ENCODE measurements at places on chromosomes 3 and 15.

- no peak for DNase-seq
Observed at GRCh38 chr3:124785973-124786372, 55.7 kb downstream of the UMPS start.

- no peak for DNase-seq
Observed at GRCh38 chr3:40173227-40173721, 136.2 kb upstream of the EIF1B start.

DNA sequence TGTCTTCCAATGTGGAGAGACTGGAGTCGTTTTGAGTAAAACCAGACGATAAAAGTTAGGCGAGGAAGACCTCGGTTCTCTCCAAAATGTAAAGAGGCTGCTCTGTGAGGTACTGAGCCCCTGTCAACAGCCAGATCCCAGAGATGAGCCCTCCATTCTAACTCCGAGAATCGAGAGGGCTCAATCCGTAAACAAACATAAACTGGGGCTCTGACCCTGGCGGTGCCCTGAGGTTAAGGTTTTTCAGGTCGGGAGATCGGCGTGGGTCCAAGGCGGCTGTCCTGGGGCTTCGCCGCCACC, 417 bp downstream of the TBCCD1 start:
- DNase-seq: no peak

DNA sequence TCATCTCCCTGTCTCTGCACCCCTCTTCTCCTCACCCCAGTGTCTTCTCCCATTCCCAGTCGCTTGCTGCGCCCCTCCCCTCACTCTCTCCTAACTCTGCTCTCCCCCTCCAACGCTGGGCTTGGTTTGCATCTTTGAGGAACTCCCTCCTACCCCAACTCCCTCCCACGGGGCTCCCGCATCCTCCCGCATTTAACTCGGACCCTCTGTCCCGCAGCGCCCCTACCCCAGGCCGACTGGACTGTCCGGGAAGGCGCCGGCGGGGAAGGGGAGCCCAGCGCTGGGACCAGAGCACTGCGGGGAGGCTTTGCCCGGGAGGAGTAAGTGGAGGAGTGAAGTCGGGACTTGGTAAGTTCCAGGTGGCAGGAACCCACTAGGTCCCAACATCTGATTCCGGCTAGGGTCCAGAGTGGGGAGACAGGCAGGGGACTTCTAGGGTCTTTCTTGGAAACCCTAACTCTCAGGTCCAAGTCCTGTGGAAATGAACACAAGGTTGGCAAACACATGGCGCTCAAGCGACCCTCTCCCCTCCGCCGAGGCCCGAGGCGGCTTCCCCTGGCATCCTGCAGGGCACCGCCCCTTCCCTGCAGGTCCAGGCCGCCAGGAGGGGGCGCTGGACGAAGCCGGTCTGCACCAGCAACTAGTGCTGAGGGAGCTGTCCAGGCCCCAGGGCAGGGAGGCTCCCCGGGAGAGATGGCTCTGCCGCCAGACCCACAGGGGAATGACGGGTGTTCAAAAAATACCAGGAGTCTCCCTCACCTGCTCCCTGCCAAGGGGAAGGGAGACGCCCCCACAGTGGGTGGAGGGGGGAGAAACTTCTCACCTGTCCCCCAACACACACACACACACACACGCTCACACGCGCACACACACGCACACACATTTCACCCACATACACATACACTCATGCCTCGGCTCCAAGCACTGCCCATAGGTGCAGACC, 53.2 kb downstream of the LHFPL4 start:
- DNase-seq: peak; percentile 66

DNA sequence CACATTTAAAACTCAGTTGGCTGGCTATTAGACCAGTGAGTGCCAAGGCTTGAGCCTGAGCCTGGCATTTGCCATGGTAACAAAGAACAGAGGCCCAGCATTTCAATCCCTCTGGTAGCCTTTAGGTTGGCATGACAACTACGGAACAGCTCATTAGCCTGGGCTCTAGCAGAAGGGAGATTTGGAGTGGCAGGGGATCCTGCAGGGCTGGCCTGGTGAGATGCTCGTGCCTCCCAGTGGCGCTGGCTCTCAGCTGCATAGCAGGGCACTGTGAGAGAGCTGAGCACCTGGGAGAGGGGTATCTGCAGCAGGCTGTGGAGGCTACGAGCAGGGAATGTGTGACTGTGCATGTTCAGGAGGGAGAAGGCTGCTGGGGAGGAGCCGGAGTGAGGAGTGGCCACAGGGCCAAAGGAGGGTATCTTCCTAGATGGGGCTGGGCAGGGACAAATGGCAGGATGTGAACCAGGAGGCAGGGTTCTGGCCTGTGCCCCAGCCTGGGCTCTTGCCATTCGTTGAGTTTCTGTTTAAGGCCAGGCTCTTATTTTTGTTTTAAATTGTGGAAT, 5.6 kb upstream of the ABTB1 start:
- no peak for DNase-seq

- no peak for DNase-seq
Observed at GRCh38 chr15:33296856-33297255, 13.9 kb upstream of the RYR3 start.

GRCh38 chr15:23073890-23074646, 34.7 kb upstream of the TUBGCP5 start:
- no peak for DNase-seq

GRCh38 chr3:133486658-133487057, 86.8 kb downstream of the BFSP2 start:
- no peak for DNase-seq

- peak; percentile 76 for DNase-seq
Observed at GRCh38 chr3:69161587-69162307, 39.4 kb upstream of the LMOD3 start.

DNA sequence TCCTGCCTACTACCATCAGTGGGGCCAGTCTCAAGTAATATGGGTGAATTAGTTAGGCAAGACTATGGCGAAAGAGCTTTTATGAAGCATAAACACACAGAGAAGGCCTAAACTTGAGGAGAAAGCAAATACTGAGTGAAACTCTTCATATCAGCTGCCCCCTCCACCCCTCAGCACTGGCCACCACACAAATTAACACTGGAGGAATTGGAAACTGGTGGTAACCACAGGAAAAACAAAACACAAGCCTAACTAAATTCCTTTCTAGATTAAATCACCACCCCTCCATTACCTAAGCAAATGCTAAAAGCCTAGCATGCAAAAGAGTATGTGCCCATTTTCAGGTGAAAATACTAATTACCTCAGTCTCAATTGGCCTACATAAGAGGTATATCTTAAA, 774.7 kb upstream of the NECTIN3 start:
- no peak for DNase-seq

- no peak for DNase-seq
Observed at GRCh38 chr15:22973286-22973685, 6.9 kb downstream of the CYFIP1 start.

GRCh38 chr3:184757022-184757651, 45.3 kb upstream of the MAGEF1 start:
- DNase-seq: no peak

DNA sequence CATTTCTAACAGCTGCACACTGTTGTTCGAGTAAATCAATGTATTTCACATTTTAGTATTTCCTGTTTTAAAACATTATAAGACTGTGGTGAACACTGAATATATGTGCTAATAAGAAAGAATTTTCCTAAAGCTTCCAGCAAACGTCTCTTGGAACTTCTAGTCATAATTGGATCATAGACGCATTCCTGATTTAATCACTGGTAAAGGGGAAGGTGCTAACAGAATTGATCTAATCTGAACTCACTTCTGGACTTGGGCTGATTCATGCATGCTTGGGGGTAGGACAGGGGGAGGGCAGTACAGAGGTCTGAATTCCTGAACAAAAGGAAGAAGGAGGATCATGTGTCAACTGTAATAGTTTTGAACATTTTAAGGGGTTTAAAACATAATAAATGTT, 7.3 kb upstream of the LEKR1 start:
- DNase-seq: no peak

DNA sequence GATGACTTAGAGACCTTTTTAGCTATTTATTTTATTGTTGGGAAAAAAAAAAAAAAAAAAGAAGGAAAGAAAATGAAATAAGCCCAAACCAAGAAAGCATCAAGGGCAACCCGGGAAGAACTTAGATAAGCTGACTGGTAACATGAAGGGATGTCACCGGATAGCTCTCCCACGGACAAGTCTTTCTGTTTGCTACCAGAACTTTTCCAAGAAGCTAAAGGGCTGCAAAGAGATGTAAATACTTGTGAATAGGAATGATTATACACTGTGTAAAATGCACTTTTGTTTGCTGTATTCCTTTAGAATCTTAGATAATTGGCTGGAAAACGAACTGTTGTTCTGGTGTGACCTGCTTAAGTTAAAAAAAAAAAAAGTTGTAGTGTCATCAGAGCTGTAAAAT, 2.8 kb downstream of the FOXB1 start:
- no peak for DNase-seq

- DNase-seq: no peak
Observed at GRCh38 chr3:110324171-110324705, 747.4 kb upstream of the NECTIN3 start.

GRCh38 chr3:54659347-54659746, 268.5 kb downstream of the LRTM1 start:
- DNase-seq: no peak

- no peak for DNase-seq
Observed at GRCh38 chr15:37616215-37616614, 318.2 kb upstream of the TMCO5A start.

DNA sequence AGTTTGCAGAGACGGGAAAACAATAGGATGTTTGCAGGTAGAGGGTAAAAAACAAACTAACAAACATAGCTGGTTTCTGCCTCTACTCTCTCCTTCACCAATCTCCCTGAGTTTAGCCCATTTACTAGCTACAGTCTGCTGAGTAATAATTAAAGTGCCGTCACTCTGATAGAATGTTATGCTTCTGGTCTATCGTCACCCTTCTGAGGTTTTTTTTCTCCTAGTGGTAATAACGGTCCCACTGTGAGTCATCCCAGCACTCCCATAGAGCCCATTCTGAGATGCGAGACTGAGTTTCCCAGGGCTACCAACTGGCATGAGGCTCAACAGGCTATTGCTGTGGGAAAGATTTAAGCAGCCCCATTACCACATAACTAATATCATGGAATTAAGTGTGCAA, 56.4 kb downstream of the PLAAT1 start:
- DNase-seq: peak; percentile 57

GRCh38 chr3:112948346-112948838, 26.5 kb downstream of the CD200R1 start:
- no peak for DNase-seq
